ENCODE measurements at places on chromosomes 7 and 10.

GRCh38 chr7:45700556-45700955 is 126.4 kb downstream of the ADCY1 start:
- DNase-seq: no peak

GRCh38 chr7:106827626-106828025 is 37.5 kb upstream of the PIK3CG start:
- DNase-seq: no peak

DNA sequence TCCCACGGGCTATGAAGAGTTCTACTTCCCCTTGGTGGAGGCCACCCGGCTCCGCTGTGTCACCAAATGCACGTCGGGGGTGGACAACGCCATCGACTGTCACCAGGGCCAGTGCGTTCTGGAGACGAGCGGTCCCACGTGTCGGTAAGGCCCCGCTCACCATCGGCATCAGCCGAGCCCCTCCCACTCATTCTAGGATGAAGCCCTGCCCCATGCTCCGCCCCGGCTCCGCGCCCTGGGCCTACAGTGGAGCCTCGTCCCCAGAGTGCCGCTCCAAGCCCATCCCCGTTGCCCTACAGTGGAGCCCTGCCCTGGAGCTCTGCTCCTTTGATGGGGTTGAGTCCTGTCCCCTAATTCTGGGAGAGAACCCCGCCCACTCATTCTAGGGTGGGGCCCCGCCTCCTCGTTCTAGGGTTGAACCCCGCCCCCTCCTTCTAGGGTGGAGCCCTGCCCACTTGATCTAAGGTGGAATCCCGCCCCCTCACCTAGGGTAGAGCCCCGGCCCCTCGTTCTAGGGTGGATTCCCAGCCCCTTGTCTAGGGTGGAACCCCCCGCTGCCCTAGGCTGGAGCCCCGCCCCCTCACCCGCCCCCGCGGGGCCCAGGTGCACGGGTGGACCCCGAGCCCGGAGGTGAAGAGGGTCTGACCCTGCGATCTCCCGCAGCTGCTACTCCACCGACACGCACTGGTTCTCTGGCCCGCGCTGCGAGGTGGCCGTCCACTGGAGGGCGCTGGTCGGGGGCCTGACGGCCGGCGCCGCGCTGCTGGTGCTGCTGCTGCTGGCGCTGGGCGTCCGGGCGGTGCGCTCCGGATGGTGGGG is 3.4 kb upstream of the MUC12 start:
- peak; percentile 69 for DNase-seq

- DNase-seq: no peak
Measured at GRCh38 chr7:46202379-46202778, 281.3 kb upstream of the IGFBP3 start.

- no peak for DNase-seq
Measured at GRCh38 chr7:51477323-51477722, 160.7 kb upstream of the COBL start.

- DNase-seq: no peak
Measured at GRCh38 chr10:95784279-95784913, 28.4 kb downstream of the ENTPD1 start.

DNA sequence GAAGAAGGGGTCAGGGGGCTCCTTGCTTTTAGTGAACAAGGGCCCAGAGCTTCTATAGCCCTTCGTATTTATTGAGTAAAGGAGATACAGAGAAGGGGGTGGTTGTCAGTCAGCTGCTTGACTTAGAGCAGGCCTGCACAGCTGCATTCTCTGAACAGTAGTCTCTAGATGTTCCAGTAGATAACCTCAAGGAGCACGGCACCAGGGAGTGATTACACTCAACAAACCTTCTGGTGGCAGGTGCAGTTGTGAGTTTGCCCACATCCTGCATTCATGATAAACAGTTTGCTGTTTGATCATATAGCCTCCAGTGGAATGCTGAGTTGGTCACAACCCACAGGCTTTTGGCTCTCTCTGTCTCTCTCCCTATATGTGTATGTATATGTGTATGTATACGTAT is 70.0 kb upstream of the GJD4 start:
- DNase-seq: no peak

GRCh38 chr10:126309228-126309883 is 78.9 kb downstream of the ADAM12 start:
- no peak for DNase-seq

DNA sequence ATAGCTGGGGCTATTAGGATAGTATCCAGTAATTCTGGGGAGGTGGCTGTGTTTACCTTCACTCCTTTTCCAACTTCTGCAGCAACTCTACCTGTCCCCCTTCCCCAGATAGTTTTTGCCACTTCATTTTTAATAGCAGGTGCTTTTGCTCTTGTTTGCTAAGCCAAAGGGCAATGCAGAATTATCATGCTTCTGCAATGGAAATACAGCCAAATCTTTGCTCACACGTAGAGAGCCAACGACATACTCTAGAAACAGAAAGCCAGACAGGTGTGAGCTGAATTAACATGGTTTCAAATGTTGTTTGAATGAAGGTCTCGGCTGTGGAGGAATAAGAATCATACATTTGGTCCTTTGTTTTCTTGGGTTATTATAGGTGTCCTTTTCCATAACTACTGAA is 14.4 kb downstream of the PLEKHS1 start:
- no peak for DNase-seq

GRCh38 chr7:82542665-82543064 is 99.1 kb upstream of the CACNA2D1 start:
- DNase-seq: no peak

DNA sequence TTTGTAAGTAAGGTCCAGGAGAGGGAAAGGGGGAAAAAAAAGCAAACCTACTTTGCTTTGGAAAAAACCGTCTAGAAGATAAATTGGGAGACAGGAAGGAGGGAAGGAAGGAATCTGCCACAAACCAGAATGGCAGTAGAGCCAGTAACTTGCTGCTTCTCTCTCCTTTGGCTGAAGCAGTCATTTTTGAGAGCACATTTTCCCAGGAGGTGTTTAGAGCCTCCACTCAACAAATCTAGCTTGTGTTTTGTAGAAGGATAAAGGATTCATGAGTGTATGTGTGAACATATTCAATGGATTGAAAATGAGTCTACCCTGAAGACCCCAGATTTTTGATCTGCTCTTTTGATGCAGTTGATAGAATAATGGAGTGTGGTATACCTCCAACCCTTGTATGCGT is 2.6 kb downstream of the NRG3 start:
- DNase-seq: no peak

DNA sequence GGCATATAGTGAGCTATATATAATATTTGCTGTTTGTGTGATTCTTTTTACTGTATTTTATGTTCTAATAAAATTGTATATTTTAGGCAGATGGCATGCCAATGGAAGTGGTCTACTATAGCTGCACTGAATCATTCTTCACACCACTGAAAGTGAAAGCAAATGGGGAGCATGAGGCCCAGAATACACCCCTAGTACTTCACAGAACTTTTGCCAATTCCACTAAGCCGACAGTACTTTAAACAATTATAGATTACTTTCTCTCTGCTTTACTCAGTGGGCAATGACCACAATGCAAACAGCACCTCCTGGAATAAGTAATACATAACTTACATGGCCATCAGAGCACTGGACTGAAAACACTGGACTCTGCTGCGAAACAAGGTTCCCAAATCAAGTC is 70.2 kb downstream of the ANKRD26 start:
- DNase-seq: no peak

DNA sequence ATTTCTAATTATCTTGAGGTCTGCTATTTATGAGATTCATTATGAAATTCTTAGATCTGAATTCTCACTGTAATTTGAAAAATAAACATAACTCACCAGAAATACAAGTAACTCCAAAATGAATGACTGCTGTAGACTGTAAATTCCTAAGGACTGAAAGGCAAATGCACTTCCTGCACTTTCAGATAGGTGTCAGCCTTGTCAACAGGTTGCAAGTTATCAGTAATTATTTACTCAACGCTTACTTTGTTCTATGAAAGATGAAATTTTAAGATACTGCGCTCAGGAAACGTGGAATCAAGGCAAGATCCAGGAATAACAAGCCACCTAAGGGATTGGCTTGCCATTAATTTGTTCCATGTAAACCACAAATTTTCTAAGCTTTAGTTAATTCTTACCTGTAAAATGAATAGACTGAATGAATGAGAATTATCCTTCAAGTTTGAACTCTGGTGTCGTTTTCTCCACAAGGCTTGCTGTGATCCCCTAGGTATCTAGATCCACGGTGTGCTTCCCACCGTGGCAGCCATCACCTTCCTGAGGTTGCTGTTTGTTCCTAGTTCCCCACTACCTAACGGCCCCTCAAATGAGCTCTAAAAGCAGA is 12.6 kb downstream of the DHX32 start:
- DNase-seq: no peak

- no peak for DNase-seq
Measured at GRCh38 chr7:491958-492713, 27.5 kb downstream of the PDGFA start.

DNA sequence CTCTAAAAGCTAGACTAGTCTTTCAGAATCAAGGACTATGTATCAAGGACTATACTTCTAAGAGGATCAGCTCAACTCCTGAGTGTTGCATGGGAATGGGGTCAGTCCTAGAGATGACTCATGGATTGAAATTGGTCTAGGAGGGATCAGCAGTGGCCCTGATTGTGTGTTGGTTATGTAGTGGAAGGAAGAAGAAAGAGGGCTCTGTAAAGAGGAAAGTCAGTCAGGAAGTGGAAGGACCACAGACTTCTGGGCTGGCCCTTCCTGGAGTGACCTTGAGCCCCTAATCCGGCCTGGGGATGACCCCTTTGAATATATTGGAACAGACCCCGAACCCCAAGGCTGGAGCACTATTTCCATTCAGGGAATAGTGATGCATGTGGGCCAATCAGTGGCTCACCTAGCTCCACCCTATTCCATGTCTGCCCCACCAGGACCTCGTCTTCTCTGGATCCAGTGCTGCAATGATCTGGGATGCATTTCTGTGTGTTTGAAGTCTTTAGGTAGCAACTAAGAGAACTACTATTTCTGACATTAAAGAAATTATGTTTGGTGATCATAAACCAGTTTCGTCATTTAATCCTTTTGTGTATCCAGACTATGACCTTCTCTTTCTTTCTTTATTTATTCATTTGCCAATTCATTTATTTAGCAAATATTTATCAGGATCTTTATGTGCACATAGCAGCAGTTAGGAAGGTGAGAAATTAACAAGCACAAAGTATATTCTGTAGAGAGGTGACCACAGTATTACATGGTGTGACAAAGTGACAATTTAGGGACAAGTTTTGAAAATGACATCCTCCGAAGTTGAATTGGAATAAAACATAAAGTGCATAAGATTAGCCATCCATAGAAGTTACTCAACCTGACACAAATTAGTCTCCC is 48.6 kb upstream of the KIF5B start:
- no peak for DNase-seq

DNA sequence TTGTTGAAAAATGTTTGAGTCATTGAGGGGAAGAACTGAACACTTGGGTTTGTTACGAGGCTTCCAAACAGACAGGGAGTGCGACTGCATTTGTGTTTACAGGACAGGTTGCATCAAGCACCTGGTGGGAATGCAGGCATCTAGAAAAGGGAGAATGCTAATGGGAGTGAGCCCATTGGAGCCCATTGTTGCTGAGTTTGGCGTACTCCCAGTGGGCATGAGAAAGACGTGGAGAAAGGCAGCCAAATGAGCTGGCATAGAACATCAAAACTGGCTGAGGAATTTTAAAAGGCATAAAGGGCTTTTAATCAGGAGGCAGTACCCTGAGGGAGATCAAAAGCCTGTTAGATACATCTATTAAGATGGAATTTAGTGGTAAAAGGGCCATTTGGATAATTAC is 171.6 kb upstream of the NPSR1 start:
- DNase-seq: no peak

- DNase-seq: no peak
Measured at GRCh38 chr7:50473531-50473930, 23.4 kb upstream of the FIGNL1 start.

- no peak for DNase-seq
Measured at GRCh38 chr7:27875832-27876231, 135.9 kb downstream of the TAX1BP1 start.

DNA sequence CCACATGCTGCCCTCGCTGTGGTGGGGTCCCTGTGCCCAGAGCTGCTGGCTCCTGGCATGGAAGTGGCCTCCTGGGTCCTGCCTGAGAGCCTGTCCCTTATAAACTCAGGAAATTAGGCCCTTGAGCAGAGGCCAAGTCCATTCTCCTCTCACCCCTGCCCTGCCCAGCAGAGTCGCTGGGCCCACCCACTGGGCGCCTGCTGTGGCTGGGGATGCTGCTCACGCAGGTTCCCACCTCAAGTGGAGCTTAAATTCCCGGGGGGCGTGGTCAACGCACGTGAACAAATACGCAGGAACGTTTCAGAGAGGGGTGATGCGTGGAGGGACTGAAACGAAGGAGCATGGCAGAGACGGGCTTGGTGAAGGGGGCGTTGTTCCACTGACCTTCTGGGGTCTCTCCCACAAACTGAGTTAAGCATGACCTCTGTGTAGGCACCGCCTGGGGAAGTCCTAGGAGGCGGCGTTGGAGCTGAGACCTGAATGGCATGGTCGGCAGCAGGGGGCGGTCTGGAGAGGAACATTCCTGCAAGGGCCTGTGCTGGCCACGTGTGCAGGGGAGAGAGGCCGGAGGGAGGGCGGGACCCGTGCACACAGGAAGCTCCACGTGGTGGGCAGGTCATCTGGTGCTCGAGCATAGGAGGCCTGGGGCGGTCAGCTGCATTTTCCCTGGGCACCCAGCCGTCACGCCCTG is 27.9 kb downstream of the FAM20C start:
- no peak for DNase-seq

DNA sequence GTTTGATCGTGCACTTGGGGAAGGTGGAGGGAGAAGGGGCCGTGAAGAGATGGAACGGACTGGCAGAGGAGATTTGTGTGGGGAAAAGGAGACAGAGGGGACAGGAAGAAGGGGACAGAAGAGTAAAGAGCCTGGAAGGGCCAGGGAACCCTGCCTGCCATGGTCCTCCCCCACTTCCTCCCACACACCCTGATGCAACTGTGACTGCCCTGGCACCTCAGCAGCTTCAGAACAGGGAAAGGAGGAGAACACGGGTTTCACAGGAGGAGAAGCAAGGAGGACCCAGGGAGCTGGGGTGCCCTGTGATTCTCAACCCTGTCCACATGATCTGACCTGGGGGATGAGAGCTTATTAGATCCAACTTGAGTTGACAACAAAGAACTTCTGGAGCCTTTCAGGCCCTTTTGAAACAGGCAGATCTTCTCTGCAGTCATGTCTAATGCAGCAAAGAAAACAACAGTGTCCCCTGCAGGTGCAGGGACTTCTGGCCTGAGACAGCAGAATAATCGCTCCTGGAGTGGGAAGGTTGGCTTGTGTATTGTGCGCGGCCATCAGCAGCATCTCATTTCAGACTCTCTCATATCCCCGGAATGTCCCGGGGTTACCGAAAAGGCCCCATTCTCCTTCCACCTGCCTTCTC is 421.6 kb downstream of the PAXIP1 start:
- no peak for DNase-seq
